Foreskin fibroblast (primary cell): ENCODE measurements at places on chromosomes 4 and X.

DNA sequence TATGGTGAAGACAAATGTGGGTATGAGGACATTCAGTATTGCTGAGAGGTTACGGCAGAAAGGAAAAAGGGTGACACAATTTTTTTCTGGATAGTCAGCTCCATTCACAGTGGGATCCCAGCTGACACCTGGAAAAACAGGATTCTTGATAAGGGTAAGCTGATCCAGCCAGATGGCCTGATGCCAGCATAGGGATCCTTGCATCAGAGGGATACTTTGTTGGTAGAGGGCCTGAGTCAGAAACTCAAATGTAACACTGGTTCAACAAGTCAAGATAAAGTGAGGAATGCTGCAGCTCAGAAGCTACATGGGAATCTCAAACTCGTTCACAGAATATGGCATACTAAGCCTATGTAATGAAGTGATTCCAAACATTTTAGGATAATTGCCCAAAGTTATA is 726.7 kb downstream of the C4orf33 start:
- DNase-seq, result no peak

- no peak for DNase-seq
These were observed 385 bp downstream of the LYAR start for GRCh38 chr4:4289597-4289940.

DNA sequence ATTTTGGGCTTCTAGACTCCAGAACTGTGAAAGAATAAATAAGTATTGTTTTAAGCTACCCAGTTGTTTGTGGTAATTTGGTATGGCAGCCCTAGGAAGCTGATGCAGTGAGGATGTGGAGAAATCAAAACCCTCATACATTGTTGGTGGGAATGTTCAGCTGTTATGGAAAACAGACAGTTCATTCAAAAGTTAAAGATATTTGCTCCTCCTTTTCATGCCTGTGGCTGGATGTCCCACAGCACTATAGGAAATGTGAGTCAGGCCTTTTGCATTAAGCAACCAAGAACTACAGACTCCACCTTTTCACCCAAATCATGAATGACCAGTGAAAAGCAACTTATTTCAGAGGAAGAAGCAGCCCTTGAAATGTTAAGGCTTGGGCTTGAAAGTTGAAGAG is 6.7 kb downstream of the BBS12 start:
- DNase-seq, result peak; percentile 82

GRCh38 chrX:41695426-41695825 is 6.7 kb downstream of the GPR34 start:
- no peak for DNase-seq

DNA sequence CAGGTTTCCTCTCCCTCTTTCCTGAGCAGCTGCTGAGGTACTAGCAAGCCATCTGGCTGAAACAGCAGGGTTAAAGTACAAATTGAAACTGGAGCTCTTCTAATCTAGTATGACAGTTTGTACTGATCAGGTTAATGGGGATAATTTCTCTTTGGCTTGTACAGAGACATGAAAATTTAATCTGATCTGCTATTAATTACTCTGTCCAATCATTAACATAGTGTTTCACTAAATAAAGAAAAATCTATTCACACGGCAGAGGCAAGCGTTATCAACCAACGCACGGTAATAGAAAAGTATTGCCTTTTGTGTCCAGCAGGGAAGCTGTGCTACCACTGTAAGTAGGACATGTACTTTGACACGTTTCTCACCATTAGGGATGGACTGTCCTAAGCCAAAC is 71.1 kb downstream of the IGSF1 start:
- DNase-seq, result no peak

DNA sequence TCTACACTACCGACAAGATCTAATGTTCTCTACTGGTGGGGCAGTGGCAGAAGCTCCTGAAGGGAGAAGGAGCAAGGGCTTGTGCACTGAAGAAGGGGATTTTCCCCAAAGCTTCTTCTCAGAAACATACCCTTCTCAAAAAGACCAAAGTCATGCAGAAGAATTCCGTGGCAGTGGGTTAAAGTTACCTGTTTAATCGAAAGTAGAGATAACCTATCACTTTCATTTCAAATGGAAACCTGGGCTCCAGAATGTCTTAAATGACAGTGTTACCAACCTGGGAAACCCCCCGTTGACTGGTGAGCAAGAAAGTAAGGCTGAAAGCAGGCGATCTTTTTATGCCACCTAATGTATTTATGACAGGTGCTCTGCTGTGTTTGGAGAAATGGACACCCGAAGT is 92.5 kb upstream of the TEX13D start:
- no peak for DNase-seq

DNA sequence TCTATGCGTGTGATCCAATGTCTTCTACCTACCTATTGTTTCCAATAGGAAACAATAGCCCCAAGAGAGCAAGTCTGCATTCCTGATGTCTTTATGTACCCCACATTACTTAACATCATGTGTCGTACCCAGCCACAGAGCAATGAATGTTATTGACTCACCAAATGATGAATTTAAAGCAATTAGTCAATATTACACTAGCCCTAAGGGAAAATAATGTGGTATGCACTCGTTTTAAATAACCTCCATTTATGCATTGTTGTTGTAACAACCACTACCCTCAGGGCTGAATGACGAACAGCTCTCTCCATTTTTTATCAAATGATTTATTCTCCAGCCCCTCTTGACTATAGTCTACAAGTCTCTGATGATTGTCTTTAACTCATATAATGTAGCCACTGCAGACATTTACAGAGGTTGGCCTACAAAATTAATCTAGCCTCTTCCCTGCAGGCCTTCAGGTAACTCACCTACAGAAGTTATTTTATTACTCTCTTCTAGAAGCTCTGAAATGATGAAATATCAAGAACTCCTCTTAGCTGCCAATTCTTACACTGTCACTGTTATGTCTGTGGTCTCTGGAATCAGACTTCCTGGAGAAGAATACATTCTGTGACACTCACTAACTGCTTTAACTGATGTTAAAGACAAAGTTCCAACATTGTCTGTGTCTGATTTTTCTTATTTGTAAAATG is 601.7 kb upstream of the GRIA3 start:
- DNase-seq, result peak; percentile 54

- peak; percentile 74 for DNase-seq
These were observed 5.5 kb upstream of the WFS1 start for GRCh38 chr4:6264225-6264540.

- peak; percentile 1 for DNase-seq
These were observed 175.4 kb downstream of the SH3BGRL start for GRCh38 chrX:81377329-81377728.

DNA sequence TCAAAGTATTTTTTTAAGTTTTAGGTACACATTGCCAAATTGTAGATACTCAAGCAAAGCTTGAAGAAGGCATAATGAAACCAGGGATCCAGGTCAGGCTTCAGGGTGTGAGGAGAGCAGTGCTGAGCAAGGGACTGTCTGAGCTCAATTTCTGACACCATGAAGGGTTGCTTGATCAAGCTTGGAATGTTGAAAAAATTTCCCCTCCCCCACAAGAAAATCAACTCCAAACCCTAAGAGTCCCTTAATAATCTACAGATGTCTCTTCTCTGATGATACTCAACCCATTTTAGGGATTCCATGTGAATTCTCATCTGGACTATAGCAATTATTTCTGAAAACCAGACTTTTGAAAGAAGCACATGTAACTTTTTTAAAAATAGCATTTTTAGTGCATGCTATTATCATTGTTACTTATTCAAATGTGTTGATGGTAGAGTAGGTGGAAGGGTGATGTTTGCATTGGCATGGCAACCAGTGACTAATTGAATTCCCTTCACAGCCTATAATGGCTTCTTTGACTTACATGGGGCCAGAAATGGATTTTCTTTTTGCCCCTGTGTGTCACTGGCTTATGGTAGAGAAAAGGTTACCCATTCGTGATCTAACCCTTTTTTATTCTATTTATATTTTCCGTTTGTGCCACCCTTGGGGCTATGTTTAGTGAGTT is 252.0 kb downstream of the FBXW7 start:
- DNase-seq, result no peak

DNA sequence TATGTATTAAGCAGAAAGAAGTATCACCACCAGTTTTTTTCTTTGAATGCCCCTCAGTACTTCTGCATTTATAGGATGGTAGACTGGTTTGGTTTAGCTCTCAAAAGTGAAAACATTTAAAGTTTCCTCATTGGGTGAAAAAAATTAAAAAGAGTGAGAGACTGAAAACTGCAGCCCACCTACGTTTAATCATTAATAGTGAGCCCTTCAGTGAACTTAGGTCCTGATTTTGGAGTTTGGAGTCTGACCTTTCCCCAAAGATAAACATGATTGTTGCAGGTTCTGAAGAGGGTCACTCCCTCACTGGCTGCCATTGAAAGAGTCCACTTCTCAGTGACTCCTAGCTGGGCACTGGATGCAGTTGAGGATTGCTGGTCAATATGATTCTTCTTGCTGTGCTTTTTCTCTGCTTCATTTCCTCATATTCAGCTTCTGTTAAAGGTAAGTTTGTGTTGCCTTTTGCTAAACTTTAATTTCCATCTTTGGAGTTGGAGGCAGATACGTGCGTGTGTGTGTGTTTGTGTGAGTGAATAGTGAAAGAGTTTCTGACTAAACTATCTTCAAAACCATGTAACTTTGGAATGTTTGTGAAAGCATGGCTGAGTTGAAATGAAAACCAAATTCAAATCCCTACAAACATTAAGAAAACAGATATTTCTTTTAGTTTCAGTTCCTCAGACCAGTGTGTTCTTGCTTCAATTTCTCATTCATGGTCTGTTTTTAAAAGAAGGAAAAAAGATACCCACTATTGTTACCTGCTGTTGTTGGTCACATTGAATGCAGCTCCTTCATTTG is at the start of gene MTTP:
Gene MTTP, plus strand, starts transcription at position 295 of the 795 bp plus-strand sequence. Its CDS starts 86 bp downstream, at position 381.
- DNase-seq, result no peak

GRCh38 chr4:174882317-174882992 is 35.7 kb upstream of the ADAM29 start:
- DNase-seq, result no peak

GRCh38 chr4:11440481-11441193 is 11.9 kb upstream of the HS3ST1 start:
- DNase-seq, result no peak

- DNase-seq, result no peak
These were observed 837.6 kb downstream of the FAM133A start for GRCh38 chrX:94511564-94511963.

DNA sequence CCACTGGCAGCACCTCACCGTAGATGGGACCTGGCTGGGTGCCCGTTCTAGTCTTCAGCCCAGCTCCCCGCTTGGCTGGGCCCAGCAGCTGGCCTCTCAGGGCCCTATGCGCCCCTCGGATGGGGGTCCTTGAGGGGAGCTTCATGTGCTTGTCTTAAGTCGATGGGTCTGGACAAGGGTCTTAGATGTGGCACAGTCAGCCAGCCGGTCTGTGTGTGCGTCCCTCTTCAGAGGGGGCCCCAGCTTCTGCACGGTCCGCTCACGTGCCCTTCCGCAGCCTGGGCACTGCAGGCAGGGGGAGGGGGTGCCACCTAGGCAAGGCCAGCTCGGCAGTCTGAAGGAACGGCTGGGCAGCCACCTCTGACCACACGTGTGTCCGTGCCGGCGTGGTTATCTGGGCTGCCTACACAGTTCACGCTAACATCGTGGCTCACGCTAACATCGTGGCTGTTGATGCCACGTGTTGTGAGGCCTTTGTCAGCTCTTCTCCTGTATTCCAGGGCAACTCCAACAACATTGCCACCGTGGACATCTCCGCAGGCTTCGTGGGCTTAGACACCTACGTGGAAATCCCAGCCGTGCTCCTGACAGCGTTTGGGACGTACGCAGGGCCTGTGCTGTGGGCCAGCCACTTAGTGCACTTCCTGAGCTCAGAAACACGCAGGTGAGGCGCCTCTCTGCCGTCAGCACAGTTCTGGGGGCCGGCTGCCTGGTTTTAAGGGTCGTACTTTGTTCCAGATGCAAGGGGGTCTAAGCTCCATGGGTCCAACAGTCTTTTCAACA is 34.5 kb downstream of the PIGG start:
- DNase-seq, result no peak

DNA sequence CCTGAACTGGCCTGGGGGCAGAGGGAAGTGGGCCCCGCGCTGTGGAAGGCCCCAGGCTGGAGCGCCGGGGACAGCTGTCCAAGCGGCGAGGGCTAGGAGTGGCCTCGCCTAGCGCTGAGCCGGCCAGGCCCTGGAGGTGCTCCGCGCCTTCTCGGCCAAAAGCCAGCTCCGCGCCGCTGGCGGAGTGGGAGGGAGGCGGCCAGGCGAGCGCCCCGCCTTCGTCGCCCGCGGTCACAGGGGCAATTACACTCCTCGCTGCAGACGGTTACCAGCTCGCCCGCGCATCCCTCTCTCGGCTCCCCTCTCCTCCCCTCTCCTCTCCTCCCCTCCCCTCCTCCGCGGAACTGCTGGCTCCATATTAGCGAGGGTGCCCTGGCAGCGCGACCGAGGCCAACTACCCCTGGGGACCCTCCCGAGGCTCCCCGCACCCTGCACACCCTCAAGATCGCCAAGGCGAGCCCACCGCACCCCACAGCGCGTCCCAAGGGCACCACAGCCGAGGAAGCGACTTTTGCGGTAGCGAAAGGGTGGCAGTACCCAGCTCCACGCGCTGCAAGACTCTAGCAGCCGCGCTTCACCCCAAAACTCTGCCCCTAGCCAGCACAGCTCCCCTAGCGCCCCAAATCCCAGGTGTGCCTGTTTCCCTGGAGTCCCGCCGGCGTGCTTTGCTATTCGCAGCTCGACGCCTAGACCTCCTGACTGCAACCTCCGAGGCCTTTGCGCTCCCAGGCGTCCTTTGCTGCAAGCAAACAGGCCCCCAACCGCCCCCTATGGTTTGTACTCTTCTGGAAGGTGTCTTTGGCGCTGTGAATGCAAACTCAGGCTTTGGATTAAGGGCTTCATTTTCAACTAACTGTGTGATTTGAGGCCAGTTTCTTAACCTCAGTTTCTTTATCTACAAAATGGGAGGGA is 91.4 kb downstream of the BCOR start:
- no peak for DNase-seq

GRCh38 chr4:130233377-130234047 is 1137.6 kb downstream of the C4orf33 start:
- no peak for DNase-seq

DNA sequence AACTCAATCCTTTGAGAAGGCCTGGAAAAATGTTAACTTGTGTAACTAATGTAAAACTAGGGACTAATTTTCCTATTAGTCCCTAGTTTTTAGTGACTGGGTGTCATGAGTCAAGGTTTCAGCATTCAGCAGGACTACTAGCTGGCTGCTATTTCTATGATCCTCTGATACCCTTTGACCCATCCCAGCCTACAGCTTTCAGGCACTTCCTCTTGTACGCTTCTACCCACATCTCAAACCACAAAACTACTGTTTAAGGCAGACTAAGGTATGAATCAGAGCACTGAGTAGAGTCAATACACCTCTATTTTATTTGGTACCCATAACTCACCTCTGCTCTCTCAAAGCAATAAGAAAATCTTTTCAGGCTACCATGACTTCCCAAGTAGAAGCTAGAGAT is 809.6 kb downstream of the PDHA2 start:
- no peak for DNase-seq
